ENCODE measurements at places on chromosomes 1 and 21.

DNA sequence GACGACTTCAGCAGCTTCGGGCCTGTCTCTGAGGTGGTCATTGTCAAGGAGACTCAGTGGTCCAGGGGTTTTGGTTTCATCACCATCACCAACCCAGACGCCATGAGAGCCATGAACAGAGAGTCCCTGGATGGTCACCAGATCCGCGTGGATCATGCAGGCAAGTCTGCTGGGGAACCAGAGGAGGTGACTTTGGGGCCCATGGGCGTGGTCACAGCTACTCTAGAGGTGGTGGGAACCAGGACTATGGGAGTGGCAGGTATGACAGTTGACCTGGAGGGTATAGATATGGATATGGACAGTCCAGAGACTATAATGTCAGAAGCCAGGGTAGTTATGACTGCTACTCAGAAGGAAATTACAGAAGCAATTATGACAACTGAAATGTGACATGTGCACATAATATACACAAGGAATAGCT lies 19.3 kb upstream of the METTL13 start:
- DNase-seq, result no peak

DNA sequence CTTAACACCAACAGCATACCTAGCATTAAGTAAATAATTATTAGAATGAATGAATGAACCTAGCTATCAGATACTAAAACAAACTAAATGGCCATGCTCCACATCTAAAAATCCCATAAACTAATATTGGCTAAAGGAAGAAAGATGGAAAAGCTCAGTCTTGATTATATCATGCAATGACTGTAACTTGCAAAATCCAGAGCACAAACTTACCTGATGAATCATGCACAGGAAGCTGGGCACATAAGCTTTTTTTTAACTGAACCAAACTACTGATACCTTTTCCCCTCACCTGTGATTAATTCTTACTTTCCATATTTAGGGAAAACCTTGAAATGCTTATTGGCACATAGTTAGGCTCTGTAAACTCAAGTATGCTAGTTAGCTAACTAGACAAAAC lies 70.2 kb downstream of the KIF14 start:
- no peak for DNase-seq

GRCh38 chr1:173996995-173997394 lies 25.2 kb downstream of the RC3H1 start:
- DNase-seq, result no peak

DNA sequence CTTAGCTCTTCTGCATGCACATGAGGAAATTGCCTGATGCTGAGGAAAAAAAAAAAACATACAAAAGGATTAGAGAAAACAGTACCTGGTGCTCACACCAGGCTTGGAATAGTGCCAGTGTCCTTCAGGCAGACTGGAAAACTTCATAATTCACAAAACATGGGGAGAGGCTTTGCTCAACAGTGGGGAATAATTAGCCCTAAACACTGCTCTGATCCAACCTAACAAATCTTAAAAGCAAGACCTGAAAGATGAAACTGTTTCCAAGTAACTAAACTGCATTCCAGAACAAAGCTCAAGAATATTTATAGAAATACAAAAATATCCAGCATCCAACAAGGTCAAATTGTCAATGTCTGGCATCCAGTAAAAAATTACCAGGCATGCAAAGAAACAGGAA lies 124.8 kb downstream of the AK5 start:
- no peak for DNase-seq

DNA sequence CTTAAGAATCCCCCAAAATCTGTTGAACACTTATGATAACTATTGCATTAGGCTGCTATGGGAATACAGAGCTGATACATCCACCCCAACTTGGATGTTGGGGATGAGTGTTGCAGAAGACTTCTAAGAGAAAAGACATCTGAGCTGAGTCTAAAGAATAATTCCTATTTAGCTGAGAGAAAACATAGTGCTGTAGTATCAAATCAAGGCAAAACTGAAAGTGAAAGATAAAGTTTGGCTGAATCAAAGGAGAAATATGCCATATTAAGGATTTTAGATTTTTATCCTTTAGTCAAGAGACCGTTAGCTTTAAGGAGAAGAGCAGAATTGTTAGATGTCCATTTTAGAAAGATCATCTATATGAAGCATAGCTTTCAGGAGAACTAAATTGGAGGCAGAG lies 726.9 kb upstream of the PTBP2 start:
- DNase-seq, result no peak

- DNase-seq, result no peak
These were observed 135.8 kb downstream of the VAV3 start for GRCh38 chr1:107829036-107829770.

GRCh38 chr1:240928265-240928664 lies 316.3 kb upstream of the GREM2 start:
- DNase-seq, result no peak
